NCI-H2029 (cell line): ENCODE measurements at places on chromosomes 5 and 9.

GRCh38 chr5:65068410-65068809 is 299.7 kb downstream of the CWC27 start:
- no peak for DNase-seq

DNA sequence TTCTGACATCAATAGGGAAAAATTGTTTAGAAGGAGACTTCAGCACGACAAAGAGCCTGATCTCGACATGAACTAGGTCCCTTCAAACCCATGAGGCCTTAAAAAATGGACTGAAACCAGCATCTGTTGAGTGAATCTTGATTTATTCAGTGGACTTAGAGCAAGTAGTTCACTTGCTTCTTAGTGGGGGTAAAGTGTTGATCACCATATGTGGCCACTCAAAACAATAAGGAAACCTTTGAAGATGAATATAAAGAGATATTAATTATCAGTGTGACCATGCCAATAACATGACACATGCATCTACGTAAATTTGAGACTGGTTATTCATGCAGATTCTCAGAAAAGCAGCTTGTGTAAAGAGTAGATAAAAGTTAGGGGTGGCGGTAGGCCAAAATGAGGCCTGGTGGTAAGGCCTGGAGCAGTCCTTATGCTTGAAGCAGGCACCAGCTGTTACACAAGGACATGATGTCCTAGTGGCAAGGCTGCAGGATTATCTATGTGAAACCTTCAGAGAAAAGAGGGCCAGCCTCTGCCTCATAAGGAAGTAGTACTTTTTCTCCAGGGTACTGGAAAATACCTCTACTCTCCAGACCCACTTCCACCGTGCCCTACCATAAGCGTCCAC is 61.3 kb downstream of the S1PR3 start:
- DNase-seq, result no peak

- no peak for DNase-seq
Observed at GRCh38 chr5:5295351-5295750, 127.1 kb upstream of the ICE1 start.

GRCh38 chr5:157520911-157521703 is 54.5 kb downstream of the ADAM19 start:
- DNase-seq, result no peak

DNA sequence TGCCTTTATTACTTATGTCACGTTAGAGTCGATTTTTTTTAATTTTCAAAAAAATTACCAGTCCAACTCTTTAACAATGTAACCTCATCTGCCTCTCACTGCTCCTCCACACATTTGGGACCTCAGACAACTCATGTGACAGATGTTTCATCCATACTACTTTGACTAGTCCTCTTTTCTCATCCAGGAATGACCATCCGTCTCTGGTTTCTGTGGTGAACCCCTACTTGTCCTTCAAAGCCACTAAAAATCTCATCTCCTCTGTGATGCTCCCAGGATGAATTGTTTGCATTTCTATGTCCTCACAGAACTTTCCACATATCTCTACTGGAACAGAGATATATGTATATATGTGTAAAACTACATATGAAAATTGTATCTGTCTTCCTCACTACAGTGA is 149.8 kb upstream of the ZNF462 start:
- DNase-seq, result no peak
